ENCODE measurements at places on chromosomes 12 and 14.
A peak's percentile ranks its signal among the peaks of the same experiment; 100 is the strongest.

DNA sequence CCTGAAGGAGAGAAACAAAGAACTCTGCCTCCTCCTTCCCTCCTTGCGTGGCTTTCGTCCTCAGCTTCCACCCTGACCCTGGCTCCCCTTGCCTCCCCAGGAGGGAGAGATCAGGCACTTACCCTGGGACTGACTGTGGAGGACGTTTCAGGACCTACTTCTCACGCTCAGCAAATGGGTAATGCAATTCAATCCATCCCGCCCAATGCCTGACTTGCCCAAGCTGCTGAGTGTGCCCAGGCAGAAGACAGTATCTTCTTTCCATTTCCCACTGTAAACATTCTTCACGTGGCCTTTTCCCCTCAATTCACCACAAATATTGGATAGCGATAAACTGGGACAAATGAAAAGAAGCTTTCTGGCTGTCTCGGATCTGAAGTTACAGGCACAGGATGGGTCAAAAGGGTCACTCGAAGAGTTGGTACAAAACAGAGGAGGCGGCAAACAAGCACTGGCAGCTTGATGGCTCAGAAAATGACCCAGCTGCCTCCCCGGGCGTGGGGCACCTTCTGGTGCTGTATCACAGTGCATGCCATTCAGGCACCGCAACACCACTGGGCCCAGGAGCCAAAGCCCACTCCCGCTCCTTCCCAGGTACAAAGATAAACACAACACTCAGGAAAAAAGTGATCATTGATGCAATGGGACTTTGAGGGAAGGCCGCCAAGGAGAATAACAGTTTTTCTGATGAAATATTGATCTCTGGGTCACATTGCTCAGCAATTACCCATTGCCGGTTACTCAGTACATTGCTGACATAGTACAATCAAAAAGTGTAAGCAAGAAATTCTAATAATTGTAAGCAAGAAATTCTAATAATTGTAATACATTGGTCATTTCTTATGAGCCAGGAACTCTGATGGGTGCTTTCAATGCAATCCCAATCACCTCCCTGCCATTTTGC lies 65.8 kb downstream of the TRIM9 start:
- no peak for DNase-seq

- DNase-seq: no peak
These were observed 96.7 kb upstream of the CCDC196 start for GRCh38 chr14:66389481-66389880.

- DNase-seq: peak; percentile 71
These were observed 188.5 kb downstream of the ALX1 start for GRCh38 chr12:85468356-85469157.

DNA sequence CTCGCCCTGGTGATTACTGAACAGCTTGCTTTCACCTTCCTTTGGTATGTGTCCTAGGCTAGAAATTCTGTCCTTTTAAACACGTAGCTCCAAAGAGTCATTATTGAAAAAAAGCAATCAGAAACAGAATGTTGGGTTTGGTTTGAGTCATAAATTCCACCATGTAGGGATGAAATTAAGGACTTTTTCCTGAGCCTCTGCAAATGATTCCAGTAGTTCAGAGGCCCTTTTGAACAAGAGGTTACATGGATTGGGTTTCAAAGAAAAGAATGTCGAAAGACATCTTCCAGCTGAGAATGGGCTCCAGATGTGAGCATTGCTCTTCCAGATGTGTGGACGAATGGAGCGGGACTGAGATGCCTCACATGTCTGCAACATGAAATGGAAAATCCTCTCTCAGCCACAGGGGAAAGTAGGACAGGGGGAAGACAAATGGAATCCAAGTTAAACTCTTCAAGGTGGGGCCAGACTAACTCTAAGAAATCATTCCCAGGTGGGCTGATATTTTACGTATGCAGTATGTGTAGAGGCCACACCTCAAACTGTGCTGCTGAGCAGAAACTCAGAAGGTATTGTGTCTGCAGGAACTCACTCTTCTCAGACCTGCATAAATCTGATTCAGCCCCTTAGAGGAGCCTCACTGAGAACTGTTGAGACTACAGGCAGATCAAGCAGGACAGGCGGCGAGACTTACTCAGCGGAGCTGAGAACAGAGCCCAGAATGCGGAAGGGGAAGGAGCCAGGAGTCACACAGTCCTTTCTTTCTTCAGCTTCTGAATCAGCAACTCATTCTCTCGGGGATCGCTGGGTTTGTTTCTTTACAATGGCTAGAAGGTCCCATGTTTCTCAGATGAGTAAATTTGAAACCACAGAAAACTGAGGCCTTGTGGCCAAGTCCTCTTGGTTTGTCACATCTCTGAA lies 23.3 kb upstream of the EMP1 start:
- DNase-seq: peak; percentile 81

DNA sequence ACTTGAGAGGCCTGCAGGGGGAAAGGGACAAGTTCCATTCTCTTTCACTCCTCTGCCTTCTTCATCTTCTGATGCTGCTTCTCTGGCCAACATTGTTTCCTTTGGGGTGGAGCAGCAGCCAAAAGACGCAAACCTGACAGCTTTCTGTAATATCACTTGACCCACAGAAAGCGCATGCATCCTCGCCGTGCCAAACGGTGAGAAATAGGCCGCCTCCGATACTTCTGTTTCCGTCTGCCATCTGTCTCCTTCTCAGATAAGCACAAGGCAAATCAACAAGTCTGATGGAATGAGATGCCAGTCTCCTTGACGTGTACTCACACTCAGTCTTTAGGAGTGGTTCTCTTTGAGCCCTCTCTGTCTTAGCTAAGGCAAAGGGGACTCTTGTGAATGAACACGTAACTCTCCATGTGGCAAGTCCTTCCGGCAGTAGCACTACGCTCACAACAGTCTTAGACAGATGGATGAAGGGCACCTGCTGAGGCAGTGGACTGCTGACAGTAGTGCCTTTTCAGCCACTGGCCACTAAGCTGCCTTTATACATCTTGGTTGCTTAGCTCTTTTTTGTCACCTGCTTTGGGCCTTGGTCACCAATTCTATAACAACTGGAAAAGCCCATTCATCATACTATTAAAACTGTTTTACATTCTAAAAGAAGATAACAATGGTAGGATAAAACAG lies 214.1 kb downstream of the FBXL14 start:
- no peak for DNase-seq

DNA sequence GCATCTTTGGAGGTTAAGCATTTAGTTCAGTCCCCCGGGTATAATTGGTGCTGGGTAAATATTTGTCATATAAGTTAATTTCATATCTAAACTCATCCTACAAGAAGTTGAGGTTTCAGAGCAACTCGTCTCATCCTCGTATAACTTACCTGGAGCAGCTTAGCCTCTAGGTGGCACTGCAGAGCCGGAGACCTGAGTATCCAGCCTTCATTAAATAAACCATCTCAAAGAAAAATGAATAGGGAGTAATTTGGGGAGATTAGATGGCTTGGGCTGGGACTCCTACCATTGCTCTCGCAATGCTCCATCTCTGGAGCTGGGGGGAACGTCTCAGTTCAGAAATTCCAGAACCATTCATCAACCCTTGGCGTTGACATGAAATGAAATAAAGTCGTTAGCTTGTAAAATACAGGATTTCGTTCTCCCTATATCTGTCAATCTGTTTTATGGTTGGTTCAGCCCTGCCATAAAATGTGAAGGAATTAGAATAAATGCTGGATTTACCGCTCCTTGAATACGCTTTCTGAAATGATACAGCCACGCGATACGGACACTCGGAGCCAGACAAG lies 122.9 kb upstream of the TMEM132D start:
- DNase-seq: no peak

DNA sequence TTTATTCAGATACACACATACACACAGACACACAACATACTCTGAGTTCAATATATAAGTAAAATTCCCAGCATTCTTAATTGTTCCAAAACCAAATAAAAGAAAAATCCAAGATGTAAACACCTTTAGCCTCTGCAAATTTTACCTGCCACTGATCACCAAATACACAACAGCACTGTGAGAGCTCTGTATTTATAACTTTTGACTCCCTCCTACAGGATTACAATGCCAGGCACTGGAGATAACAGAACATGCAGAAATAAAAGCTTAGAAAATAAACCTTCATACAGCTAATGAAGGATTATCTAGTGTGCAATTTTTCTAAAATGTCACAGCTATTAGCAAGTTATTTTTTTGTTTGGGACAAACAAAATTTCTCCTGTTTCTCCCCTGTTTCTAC lies 85.0 kb downstream of the TAOK3 start:
- DNase-seq: no peak

- DNase-seq: no peak
These were observed 23.3 kb downstream of the LRTM2 start for GRCh38 chr12:1843641-1844005.

DNA sequence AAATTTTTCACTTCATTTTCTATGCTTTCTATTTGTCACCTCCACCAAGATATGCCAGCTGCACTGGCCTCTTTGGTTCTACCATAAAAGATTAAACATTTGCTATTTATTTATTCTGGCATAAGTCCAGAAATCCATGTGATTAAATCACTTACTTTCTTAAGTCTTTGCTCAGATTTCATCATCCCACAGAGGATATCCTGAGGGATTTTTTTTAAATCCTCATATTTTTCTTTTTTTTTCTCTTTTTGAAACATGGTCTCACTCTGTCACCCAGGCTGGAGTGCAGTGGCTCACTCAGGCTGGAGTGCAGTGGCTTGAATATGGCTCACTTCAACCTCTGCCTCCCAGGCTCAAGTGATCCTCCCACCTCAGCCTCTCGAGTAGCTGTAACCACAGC lies 645.4 kb upstream of the ATXN7L3B start:
- no peak for DNase-seq

DNA sequence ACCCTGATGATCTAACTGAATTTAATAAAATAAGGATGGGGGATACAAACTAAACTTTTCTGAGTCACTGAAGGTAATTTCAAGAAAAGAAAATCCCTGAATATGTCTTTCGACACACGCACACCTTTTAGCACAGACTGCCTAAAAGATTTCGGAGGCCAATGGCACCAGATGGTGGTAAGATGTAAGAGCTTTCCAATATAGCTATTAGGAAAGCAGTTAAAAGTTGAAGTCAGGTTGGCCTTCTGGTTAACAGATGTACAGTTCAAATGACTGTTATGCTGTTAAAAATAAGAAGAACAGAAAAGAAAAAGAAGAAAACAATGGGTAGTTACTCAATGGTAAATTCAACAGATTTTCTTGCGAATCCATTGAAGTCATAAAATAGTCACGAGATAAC lies 80.7 kb upstream of the KRR1 start:
- no peak for DNase-seq

DNA sequence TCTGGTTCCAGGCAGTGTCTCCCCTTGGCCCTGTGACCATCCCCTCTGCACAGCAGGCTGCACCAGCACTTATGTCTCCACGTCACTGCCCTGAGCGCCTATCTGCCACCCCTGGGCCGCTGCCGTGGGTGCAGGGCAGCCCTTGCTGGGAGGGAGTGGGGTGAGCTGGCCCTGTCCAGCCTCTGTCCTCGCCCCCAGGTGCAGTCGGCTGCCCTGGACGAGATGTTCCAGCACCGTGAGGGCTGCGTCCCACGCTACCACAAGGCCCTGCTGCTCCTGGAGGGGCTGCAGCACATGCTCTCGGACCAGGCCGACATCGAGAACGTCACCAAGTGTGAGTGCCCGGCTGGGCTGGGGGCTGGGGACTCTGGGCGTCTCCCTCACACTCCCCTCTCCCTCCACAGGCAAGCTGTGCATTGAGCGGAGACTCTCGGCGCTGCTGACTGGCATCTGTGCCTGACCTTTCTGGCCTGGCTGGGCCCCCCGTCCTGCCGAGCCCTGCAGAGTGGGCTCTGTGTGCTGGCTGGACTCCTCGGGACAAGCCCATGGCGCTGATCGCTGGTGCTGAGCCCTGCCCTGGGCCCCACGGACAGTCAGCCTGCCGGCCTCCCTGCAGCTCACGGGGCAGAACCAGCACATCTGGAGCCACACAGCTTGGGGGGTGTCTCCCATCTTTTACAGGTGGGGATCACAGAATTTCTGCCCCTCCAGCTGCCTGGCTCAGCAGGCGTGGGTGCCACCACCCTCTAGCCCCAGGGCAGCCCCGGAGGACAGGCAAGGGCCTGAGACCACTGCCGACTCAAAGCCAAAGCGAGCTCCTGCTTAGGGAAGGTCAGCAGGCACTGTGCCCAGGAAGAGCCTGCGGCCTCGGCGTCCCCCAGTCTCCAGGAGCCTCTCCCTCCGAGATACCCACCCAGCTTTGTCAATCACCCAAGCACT lies 7.9 kb upstream of the PUS1 start:
- no peak for DNase-seq

Data from AG20443 (cell line).